Activated CD8-positive, alpha-beta memory T cell treated with anti-CD3 and anti-CD28 coated beads for 4 hours (primary cell): ENCODE measurements at places on chromosomes 3 and 15.

GRCh38 chr15:24039683-24040082, 352.6 kb upstream of the NDN start:
- no peak for DNase-seq

DNA sequence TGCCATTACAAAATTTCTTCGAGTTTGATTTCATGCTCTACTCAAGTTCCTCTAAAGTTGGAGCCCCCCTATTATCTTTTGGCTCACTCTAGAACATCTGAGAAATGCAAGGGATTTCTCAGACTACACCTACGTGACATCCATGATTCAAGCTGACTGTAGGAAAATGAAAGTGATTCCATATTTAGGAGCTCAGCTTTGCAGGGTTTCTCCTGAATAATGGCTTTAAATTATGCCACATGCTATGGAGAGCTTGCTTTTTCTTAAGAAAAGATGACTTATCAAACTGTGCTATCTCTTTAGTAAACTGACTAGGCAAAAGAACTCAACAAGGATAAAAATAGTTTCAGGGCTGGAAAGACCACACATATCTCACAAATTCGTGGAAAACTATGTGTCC, 292.1 kb downstream of the LSAMP start:
- DNase-seq = no peak

DNA sequence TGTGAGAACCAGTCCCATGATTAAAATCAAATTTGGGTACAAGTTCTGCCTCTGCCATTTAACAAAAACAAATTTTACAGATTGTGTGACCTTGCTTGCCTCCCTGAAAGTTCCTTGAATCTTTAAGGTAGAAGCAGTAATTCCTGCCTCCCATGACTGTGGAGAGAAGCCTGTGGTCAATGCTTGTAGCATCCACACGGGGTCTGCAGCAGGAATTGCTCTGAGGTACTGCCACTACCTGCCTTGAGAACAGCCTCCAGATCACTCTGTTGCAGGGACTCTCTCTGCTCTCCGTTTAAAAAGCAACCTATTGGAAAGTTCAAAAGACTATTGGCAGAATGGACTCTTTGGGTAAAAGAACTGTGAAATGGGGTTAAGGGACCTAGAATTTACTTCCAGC, 75.9 kb downstream of the SST start:
- no peak for DNase-seq

- DNase-seq = no peak
These were observed 6.4 kb downstream of the MED12L start for GRCh38 chr3:151091685-151092345.

GRCh38 chr15:52414936-52415335, 113.7 kb downstream of the MYO5A start:
- DNase-seq = no peak
